SIG-M5 (cell line): ENCODE measurements at places on chromosomes 6 and 20.

- DNase-seq, result no peak
Observed at GRCh38 chr6:123150076-123150475, 154.0 kb downstream of the CLVS2 start.

DNA sequence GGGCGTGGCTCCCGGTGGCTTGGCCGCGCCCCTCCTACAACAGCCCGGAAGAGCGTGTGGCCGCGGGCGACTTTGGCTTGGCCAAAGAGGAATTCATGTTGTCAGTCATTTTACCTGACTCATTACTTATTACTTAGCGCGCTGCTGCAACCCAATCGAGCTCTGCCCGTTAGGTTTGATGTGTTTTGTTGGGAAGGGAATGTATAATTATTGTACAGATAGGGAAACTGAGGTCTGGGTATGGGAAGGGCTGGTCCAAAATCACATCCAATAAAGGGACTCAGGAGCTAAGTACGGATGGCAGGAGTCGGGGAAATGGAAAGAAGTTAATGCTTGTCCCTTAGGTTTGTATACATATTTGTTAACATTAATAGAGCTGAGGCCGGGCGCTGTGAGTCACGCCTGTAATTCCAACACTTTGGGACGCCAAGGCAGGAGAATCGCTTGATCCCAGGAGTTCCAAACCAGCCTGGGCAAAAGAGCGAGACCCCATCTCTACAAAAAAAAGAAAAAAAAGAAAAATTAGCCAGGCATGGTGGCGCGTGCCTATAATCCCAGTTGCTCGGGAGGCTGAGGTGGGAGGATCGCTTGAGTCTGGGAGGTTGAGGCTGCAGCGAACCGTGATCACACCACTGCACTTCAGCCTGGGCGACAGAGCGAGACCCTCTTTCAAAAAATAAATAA lies 639 bp upstream of the ZNF335 start:
- peak; percentile 60 for DNase-seq

- DNase-seq, result no peak
Observed at GRCh38 chr20:59777814-59778575, 155.4 kb downstream of the SYCP2 start.

- no peak for DNase-seq
Observed at GRCh38 chr20:22248051-22248667, 336.2 kb downstream of the FOXA2 start.

- no peak for DNase-seq
Observed at GRCh38 chr6:33652002-33652401, 30.9 kb downstream of the ITPR3 start.
